EL (cell line): ENCODE measurements at places on chromosomes 16 and 17.

- no peak for DNase-seq
Observed at GRCh38 chr16:76278980-76279379, 1.8 kb downstream of the CNTNAP4 start.

DNA sequence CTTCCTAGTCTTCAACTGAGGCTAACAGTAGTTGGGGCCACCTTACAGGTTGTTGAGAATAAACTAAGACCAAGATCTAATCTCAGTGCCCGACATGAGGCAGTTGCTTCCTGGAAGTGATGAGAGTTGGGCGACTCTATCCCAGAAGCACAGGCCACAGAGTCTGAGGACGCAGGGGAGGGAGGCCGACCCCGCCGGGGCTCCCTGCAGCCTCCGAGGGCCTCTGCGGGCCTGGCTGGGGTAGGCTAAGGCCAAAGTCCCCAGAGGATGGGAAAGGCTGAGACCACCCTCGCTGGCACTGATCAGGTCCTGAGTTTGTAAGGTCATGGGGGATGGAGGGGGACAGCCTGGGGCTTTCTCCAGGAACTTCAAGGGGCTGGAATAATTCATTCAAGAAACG, 74.0 kb downstream of the ENGASE start:
- no peak for DNase-seq

GRCh38 chr17:79337053-79337452, 262.4 kb downstream of the ENGASE start:
- DNase-seq: no peak

DNA sequence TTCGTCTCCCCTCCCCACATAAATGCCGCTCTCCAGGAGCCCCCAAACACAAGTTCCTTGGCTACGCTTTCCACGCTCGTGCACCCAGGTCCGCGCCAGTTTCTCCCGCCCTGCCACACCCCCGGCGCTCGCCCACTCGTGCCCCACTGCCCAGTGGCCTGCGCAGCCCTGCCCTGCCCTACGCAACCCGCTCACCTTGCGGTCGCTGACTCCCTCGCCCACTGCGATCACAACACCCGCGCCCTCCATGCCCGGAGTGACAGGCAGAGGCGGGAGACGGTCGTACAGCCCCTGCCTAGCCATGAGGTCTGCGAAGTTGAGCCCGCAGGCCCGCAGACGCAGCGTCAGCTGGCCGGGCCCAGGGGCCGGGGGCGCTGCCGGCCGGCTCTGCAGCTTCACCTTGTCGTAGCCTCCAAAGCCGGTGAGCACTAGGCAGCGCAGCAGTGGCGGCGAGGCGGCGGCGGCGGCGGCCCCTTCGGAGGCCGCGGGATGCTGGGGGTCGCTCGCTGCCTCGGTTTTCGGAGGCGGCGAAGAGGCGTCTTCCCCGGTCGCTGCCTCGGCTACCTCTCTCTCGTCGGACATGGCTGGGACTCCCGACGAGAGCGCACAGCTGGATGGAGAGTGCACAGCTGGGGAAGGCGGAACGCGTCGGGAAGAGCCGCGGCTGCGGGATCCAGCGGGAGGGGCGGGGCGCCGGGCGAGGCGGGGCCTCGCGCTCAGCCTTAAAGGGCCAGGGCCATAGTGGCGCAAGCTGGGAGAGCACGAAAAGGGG, at the start of gene VAT1:
Gene VAT1 (minus strand): TSS at position 645 of the 772 bp plus-strand sequence. CDS start 63 bp downstream, at position 582.
- DNase-seq: peak; percentile 79

GRCh38 chr17:49524473-49525359, 29.6 kb downstream of the NGFR start:
- no peak for DNase-seq

DNA sequence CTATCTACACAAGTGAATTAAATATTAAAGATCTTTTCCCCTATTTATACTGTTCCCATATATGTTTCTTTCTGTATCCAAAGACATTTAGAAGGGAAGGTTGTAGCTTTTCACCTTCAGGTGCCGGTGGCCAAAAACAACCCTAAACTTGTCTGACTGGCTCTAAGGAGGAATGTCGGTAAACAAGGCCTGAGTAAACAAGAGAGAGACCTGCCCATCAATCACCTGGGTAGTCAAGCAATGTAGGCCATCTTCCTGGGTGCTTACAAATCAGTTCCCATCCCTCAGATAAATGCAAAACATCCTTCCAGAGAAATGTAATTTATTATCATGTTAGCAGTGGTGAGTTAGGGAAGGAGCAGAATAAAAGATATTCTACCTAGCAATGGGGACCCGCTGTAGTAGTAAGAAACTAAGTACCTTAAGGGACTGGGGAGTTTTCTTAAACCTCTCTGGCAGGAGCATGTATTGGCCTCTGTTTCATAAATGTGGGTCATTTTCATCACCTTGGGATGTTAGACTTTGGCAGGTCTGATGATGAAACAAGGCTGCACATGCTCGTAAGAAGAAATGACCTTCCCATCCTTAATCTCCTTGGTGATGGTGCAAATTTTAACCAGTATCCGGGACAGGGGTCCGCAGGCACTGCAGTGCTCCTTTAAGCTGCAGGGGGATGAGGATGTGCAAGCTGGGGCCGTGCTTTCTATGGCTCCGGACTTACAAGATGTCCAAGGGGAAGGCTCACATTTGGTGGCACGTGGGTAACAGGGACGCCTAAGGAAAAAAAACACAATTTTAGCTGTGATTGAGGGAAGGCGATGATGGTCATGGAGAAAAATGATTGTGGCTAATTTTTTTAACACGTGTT, 8.4 kb downstream of the KRT39 start:
- no peak for DNase-seq

DNA sequence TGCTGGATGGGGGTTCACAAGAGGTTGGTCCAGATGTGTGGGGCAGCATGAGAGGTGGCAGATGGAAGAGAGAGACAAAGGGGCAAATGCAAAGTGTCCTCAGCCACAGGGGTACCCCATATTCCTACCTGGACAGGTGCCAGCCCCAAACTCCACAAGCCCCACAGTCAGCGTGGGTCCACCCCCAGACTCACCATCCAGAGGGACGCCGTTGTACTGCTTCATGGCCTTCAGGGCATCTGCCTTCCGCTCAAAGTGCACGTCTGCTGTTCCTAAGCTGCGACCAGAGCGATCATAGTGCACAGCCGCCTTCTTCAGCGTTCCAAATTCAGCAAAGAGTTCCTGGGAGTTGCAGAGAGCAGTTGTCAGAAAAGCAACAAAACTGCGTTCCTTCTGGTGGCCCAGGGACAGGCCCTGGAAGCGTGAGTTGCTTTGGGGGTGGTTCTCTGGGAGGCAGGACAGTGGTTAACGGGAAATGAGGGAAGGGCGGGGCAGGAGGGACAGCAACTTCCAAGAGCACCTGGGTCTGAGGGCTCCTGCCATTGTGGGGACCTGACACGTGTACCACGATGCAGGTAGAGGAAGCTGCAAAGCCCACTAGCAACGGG, 2.3 kb downstream of the ALYREF start:
- no peak for DNase-seq

GRCh38 chr16:25298165-25298872, 40.7 kb upstream of the ZKSCAN2 start:
- DNase-seq: no peak

- no peak for DNase-seq
Observed at GRCh38 chr17:8520981-8521380, 85.3 kb downstream of the NDEL1 start.

DNA sequence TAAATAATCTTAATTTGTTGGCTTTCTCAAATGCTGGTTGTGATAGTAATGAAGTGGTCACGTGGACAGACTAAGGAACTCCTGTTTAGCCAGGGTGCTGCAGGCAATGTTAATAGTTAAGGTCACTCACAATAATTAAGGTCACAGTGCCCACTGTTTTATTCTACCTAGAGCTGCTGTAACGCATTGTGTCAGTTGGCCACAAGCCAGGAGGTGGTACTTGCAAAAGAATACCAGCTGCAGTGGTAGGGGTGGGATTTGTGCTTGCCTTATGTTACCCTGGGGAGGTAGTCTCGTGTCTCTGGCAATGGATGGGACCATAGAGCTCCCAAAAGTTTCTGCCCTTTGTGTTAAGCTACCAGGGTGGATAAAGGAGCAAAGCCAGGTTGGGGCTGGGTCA, 969.1 kb upstream of the CDH8 start:
- DNase-seq: no peak

- no peak for DNase-seq
Observed at GRCh38 chr17:57092171-57092570, 7.1 kb downstream of the AKAP1 start.

GRCh38 chr16:29698484-29699323, 19.7 kb downstream of the QPRT start:
- DNase-seq: no peak

DNA sequence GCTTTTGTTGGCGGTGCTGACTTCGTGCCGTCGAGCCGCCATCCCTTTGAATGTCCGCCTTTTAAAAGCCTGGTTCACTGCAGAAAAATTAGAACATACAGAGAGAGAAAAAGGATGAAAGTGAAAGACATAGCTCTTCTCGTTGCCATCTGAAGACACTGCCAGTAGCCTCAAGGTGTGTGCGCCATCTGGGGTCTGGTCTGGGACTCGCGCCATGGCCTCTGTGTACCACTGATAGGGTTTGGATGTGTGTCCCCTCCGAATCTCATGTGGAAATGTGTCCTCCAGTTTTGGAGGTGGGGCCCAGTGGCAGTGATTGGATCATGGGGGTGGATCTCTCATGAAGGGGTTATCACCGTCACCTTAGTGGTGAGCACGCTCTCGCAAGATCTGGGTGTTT, 15.5 kb downstream of the GSE1 start:
- no peak for DNase-seq

DNA sequence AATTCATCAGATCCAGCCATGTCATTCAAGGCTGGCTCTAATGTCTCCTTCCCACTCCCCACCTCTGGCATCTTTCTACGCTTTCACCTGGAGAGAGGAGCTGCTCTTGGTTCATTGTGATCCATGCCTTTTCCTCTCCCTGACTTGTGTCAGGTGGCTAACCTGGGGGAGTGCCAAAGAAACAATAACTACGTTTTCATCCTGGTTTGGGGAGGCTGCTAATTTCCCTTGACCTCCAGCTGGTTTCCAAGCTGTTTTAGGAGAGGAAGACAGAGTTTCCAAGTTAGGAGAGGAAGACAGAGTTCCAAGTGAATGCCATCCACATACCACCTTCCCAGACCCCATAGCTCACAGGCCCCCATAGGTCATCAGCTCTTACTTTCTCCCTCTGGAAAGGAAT, 40.0 kb upstream of the HLF start:
- DNase-seq: no peak

GRCh38 chr17:12388226-12388625, 277.5 kb upstream of the MYOCD start:
- DNase-seq: peak; percentile 76

DNA sequence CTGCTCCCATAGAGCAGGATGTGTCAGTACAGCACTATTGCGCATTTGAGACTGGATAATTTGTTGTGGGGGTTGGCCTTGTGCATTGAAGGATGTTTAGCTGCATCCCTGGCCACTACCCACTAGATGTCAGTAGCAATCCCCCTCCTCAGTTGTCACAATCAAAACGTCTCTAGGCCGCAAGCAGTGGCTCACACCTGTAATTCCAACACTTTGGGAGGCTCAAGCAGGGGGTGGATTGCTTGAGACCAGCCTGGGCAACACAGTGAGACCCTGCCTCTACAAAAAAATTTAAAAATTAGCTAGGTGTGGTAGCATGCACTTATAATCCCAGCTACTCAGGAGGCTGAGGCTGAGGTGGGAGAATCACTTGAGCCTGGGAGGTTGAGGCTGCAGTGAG, 48.4 kb downstream of the CENPV start:
- peak; percentile 25 for DNase-seq

DNA sequence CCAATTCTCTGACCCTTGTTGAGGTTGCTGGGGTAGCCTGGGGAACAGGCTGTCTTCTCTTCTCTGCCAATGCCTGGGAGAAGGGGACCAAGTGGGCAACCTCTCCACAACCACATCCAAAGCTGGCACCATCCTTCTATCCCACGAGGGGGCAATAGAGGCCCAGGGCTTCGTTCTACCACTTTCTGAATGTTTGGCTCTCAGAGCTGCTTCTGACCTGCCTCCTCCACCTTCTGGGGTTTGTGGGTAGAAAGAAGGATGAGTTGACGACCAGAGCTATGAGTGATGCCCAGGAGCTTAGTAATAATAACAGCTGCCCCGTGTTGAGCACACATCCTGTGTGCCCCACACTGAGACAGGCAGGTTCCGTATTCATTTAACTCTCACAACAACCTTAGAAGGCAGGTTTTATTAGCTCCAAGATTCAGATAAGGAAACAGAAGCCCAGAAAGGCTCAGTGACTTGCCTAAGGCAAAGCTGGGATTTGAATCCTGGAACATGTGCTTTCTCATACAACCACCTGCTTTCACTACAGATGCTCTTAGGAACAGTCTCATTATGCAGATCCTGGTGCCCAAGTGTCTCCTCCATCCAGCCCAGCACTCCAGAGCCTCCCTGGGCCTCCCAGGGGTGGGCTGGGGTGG, 11.1 kb downstream of the TSPOAP1 start:
- peak; percentile 85 for DNase-seq

GRCh38 chr16:69340095-69340644, 598 bp downstream of the NIP7 start:
- DNase-seq: peak; percentile 18

DNA sequence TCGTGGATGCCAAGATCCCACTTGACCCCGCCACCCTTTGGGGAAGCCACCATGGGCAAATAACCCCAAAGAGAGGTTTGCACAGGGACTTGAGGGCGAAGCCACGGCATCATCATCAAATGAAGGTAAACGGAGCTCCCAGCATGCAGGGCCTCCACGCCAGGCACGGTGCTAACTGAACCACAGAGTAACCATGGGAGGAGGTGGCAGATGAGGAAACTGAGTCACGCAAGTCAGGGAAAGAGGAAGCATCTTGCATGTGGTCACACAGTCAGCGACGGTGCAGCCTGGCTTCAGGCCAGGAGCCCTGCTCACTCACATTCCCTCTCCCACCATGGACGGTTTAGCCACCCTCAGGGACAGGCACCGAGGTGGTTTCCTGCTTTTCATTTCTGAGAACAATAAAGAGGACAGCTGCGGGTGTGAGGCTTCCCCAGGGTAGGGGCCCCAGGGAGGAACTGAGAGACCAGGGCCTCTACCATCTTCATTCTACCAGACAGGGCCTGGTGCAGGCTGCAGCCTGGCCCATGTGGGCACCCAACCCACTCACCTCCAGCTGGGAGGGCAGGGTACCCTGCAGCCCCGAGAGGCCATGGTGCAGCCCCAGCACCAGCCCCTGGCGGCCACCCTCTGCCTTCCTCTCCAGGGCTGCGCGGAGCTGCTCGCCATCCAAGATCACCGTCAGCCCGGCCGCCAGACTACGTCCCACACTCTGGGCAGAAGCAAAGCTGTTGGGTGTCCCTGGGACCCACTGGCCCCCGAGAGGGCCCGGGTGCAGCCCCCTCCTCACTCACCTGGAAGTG, 78.3 kb downstream of the RMI2 start:
- no peak for DNase-seq

DNA sequence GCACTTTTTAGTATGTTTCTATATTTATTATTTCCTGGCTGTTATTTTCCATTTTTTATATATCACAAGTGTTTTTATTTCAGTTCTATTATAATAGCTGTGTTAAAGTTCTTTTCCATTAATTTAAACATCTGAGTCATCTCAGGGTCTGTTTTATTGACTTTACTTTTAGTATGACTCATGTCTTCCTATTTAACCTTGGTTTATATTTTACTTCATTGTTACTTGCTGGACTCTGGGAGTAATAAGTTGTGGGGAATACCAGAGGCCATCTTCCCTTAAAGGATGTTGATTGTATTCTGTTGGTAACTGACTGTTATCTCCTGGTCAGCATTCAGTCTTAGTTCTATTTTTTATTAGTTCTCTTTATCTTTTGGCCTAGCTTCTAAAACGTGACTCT, 1508.2 kb downstream of the CDH11 start:
- DNase-seq: no peak
